ENCODE measurements at places on chromosomes 16 and 17.

DNA sequence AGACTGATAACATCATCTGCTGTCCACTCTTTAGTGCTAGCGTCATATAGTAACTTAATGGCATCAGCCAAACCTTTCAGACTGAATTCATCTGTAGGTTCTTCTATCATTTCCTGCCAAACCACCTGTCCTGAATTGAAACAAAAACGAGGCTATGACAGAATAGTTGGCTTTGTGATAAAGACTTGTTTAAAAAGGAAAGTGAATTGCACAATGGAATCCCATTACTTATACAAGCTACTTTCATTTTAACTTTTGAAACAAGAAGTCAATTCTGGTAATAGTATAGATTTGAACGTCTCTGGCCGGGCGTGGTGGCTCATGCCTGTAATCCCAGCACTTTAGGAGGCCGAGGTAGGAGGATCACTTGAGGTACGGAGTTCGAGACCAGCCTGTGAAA, 18.2 kb downstream of the LASP1NB start:
- DNase-seq: no peak

GRCh38 chr17:50856431-50856830, 9.7 kb downstream of the TOB1 start:
- no peak for DNase-seq

DNA sequence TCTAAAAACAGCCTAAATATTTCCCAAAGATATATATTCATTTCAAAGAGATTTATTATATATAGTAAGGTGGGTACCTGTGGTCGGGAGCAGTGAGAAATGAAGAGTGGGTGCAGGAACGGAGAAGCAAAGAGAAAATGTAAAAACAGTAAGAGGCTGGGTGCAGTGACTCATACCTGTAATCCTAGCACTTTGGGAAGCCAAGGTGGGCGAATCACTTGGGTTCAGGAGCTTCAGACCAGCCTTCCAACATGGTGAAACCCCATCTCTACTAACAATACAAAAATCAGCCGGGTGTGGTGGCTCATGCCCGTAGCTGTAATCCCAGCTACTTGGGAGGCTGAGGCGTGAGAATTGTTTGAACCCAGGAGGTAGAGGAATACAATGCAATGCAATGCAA, 257.1 kb downstream of the BCAS3 start:
- no peak for DNase-seq

DNA sequence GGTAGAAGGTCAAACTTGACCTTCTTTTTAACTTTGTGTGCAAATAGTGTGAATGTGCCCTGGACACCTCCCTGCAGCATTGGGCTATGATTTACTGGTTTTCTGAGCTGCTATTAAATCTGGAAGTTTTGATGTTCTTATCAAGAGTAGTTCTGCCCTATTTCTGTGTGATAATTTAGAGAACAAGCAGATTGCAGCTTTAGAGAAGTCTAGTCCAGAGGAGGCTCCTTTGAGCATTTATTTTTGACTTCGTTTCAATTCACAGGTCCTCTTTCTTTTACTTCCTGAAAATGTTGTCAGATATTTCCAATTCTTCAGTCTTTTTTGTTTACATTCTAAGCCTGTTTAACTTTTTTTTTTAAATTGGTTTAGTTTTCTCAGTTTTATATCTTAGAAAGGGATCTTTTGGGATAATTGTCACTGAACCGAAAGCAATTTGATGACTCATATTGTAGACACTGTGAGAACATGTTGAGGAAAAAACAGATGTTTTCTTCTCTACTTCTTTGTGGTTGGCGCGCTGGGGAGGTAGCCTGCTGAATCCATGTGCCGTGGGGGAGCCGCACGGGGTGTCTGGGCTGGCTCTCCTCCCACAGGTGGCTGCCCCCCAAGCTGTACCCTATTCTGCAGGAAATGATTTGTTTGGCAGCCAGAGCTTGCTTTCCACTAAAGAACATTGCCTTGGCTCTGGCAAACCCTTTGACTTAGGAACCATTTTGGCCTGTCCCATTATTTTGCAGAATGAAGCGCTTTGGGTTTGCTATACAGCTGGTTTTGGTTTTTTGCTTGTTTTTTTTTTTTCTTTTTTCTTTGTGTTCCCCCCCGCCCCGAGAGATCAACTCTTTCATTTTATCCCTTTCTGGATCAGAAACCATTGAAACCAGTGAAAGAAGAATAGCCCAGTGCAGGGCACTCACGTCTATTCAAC, 53.4 kb downstream of the MFSD11 start:
- peak; percentile 38 for DNase-seq

GRCh38 chr17:77891602-77892001, 66.9 kb upstream of the TNRC6C start:
- DNase-seq: no peak

DNA sequence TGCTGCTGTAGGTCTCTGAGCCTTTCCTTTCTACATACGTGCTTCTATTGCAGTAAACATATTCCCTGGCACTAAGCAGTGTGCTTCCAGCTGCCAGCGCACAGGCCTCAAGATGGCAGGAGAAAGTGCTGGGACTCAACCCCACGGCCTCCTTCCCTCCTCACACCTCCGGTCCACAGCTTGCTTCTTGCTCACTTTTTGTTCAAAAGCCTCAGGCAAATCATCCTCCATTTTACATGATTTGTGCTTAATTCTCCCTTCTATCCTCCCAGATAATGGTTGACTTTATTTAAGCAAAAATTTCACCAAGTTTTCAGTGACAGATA, 5.4 kb downstream of the CDK5R1 start:
- no peak for DNase-seq

- DNase-seq: no peak
Measured at GRCh38 chr17:17815062-17815406, 21.8 kb downstream of the SREBF1 start.

- no peak for DNase-seq
Measured at GRCh38 chr17:64230791-64231408, 32.2 kb downstream of the TEX2 start.

DNA sequence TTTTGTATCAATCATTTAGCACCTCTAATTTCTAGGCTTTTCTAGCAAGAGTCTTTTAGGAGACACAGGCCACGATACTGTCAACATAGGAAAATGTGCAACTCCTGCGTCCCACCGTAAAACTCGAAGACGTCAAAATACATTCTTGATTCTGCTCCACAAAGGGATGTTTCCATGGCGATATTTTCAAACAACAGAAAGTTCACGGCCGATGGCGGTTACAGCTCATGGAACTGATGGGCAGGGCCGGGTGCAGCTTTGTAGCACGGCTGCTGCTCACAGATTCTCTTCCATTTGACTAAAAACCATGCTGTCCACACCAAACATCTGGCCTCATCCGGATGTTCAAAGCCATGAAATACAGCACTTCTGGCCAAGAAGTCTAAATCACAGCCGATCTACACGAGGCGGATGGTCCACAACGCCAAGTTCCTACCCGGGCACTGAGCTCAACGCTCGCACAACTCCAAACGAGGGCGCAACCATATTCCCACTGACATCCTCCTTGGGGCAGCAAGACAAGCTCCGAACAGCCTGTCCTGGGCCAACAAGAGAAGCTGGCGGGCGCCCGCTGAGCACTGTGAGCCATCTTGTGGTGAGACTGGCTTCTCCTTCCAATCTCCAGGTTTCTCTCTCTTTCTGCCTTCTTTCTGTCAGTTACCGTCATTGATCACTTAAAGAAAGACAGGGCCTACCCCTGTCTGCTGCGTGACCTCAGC, 79.8 kb downstream of the ZNF778 start:
- DNase-seq: no peak

- DNase-seq: no peak
Measured at GRCh38 chr16:69532641-69533455, 32.9 kb upstream of the NFAT5 start.

GRCh38 chr17:78865682-78866390, 25.2 kb upstream of the USP36 start:
- peak; percentile 68 for DNase-seq

GRCh38 chr17:45355087-45355486, 38.3 kb upstream of the MAP3K14 start:
- no peak for DNase-seq

GRCh38 chr16:15037745-15038144, 18.1 kb downstream of the NTAN1 start:
- DNase-seq: no peak

DNA sequence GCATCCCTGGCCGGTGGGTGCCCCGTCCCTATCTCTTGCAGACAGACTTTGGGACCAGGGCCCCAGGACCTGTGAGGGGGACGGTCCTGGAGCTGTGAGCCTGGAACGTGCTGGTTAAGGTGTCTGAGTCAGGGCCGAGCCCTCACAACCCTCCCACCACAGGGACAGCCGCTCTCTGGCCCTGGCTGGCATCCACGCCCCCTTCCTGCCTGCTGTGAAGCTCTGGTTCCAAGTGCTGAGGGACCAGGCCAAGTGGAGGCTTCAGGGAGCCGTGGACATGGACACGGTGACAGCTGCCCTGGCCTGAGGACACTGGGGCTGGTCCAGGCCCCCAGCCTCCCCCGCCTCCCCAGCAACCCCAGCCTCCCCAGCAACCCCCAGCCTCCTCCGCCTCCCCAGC, 6.6 kb downstream of the TSR3 start:
- DNase-seq: no peak

DNA sequence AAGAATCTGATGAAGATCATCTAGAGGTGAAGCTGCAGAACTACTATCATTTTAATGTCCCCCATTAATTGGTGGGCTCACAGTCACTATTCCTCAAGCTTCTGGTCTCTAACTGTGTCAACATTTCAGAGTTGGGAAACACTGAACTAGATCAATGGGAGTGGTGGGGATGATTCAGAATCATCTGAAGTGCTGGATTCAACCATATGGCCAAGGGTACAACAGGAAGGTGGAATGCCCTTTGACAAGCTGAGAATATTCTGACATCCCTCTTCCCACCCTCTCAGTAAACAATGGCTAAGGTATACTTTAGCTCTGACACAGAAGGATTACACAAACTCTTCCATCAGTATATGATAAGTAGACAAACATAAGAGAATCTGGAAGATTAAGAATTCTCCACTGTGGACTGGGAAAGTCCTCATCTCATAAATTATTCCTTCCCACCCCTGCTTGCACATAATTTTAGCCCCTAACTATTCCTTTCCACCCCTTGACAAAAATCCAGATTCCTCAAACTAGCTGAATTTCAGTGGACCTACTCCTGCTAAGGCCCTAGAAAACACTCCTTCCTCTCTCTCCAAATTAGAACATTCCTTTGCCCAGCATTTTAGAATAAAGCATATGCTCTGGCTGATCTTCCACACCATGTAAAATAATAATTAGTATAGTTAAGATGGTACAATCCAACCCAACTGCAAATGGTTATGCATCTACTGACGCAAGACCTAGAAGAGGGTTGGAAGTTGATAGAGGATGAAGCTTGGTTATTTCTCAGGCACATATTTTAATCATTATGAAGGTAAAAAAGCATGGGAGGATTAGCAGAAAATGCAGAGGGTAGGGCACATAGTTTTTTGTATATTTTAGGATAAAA, 16.3 kb upstream of the RFFL start:
- no peak for DNase-seq

GRCh38 chr17:38881600-38882191, 11.8 kb downstream of the LASP1 start:
- DNase-seq: no peak

DNA sequence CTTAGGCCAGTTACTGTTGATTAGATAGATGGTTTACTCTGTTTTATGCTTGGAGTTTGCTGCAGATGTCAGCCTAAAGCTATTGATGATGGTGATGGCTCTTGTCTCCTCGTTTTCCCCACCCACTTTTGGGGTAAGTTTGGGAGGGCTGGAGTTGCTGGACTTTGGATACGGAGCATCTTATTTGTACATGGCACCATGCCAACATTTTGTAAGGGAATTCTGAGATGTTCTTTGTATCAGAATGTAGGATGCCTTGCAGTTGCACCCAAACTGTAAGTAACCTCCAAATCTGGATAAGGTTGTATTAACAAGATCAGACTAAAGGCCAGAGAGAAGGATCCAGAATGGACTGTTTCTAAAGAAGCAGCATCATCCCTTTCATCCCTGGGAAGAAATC, 551.9 kb upstream of the ZFHX3 start:
- no peak for DNase-seq

DNA sequence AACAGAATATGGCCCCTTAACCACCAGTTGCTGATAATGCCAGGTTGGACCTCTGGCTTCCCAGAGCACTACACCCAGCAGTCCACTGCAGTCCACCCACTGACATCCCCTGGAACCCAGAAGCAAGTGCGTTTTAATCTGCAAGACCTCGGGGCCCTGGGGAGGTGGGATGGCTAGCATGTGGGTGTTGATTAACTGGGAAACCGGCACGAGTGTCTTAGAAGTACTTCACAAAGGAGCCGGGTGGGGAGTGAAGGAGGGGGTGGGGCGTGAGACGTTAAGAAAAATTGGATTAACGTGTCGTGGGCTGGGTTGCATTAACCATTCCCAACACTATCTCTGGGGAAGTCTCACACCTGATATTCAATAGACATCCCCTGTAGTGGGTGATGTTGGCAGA, 6.1 kb upstream of the HIC1 start:
- DNase-seq: no peak

- no peak for DNase-seq
Measured at GRCh38 chr17:16676676-16677268, 13.3 kb upstream of the CCDC144A start.

DNA sequence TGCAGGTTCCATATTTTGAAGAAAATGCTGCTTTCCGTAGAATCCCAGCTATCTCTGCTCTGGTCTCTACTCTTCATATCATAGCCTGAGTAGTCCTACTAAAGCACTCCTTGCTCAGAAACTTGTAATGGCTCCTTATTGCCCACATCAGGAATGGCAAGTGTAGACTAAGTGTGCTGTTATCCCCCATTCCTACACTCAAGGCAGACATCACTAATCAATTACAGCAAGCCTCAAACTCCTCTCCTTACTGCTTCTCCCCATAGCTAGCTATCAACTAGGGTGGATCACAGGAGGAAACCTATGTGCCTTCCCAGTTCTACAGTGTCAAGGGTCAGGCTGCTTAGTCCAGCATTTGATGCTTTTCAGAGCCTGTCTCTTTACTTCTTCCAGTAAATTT, 163.4 kb downstream of the HAPSTR1 start:
- no peak for DNase-seq

DNA sequence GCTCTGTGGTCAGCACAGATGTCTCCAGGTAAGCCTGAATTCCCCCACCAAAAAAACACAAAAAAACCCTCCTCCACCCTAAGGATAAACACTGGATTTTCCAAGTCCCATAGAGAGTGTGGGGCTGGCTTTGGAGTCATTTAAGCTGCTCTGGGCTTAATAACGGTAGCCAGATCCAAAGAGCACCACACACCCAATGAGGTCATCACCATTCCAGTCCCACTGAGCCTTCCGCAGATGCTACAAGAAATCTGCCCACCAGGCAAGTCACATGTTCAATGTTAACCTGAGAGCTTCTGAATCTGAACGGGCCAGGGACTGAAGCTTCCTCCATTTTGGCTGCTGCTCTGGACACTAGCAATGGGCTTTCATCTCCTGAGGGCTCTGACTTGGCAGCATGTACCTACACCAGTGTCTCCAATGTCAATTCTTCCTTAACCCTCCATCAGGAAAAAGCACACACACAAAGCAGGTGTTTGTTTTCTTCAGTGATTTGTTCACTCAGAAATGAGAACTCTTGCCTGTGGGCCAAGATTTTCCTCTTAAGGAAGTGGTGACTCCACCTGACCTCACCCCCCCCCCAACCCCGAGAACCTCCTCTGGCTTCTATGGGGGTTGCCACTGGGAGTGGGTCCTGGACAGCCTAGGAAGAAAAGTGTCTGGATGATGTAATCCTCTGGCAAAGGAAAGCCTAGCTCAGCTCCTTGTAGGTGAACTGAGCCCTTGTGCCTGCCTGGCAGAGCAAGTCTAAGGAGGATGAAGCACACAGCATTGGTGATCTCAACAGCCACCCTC, 220.1 kb downstream of the FOXL1 start:
- DNase-seq: no peak

All from activated CD8-positive, alpha-beta memory T cell treated with anti-CD3 and anti-CD28 coated beads, Interleukin-2, amount 50 U/mL, for 4 hours (primary cell).